Hepatocyte (in vitro differentiated cells): ENCODE measurements at places on chromosomes 5 and 9. TPM values are rescaled to one million over a fixed set of nuclear protein-coding genes. Genes with fewer than 3 reads are reported as not detected.
A peak's percentile ranks its signal among the peaks of the same experiment; 100 is the strongest.

DNA sequence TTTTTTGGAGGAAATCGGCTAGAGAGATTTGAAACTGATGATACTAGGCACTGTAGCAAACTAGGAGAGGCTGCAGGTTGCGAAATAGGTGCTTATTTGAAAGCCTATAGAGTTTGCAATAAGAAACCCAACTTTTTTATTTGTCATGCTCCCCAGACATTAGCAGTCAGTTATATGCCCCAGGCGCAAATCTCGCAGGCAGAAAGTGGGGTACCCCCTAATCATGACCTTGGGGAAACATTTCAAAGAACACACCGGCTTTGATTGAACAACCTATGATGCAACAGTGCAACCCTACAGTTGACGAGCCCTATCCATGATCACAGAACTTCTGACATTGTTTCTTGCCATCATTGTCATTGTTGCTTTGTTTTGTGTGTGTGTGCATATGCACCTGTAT is 510.5 kb downstream of the RAB3C start:
- DNase-seq, result no peak

PCDHGA7 gene
- 0.04 and 0.10 TPM in 2 replicates for total RNA-seq

GRCh38 chr5:108384741-108385140 is 2.8 kb upstream of the FBXL17 start:
- DNase-seq, result no peak

GRCh38 chr5:4413996-4414395 is 726.1 kb upstream of the ADAMTS16 start:
- DNase-seq, result no peak

DNA sequence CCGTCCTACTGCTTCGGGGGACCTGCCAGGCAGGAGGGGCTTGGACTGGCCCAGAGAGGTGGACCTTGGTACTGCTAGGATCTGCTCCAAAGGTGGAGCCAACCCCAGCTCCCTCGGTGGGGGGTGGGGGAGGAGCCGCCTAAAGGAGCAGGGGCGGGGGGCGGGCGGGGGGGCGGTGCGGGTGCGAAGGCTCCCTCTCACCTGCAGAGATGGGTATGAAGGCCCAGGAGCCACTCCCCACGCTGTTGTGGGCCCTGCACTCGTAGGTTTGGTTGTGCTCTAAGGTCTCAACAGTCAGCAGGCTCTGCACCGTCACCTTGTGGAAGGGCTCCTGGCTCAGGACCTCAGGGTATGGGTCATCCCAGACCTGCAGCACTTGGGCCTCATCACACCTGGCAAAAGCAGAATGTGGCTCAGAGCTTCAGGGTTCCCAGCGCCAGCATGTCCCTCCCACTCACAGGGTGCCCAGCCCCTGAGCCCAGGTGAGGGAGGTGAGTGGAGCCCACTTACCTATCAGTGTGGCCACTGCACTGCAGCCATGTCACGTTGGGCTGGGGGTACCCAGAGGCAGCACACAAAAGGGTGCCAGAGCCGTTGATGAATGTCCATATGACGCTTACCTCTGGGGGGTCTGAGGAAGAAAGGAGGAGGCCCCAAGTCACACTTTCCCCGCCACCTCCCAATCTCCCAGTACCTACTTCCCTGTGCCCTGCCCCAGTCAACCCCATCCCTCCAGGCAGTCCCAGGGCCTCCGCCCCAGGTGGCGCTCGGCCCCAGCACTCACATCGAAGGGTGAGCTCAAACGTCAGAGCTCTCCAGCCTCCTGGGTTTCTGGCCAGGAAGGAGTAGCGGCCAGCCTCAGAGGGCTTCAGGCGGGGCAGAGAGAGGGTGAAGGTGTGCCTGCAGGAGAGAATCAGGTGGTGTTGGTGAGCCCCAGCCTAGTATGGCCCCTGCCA is 16.4 kb downstream of the CSF1R start:
- no peak for DNase-seq

- peak; percentile 83 for DNase-seq
Observed at GRCh38 chr9:85425153-85425611, 316.6 kb downstream of the AGTPBP1 start.

C5orf52 gene
- not detected in 2 replicates for total RNA-seq
